ENCODE measurements at places on chromosomes 6 and 20.

DNA sequence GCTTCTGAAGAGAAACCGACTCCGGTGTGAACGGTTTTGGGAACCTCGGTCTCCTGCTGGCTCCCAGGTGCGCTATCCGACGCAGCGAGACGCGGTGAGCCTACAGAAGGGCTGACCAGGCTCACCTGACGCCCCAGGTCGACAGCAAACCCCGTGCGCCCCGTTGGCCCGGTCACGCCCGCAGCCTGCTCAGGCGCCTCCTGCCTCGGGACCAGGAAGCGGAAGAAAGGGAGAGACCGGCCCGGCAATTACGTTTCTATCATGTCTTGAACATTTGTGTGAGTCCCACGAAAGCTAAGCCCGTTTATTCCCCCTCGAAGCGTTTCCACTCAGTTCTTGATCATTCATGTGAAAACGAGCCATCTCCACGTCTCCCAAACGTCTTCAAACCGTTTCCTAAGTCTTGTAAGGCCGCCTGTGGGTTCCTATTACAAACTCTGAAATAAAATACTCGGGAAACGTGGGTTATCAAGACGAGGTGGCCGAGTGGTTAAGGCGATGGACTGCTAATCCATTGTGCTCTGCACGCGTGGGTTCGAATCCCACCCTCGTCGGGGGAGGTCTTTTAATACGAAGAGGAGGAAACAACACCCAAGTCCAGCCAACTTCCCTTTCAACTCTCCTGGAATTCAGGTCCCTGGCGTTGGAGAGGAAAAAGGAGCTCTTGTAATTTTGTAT, 150.5 kb upstream of the PRSS16 start:
- peak; percentile 54 for DNase-seq

GRCh38 chr20:37839432-37839827, 63.5 kb upstream of the VSTM2L start:
- DNase-seq, result no peak

DNA sequence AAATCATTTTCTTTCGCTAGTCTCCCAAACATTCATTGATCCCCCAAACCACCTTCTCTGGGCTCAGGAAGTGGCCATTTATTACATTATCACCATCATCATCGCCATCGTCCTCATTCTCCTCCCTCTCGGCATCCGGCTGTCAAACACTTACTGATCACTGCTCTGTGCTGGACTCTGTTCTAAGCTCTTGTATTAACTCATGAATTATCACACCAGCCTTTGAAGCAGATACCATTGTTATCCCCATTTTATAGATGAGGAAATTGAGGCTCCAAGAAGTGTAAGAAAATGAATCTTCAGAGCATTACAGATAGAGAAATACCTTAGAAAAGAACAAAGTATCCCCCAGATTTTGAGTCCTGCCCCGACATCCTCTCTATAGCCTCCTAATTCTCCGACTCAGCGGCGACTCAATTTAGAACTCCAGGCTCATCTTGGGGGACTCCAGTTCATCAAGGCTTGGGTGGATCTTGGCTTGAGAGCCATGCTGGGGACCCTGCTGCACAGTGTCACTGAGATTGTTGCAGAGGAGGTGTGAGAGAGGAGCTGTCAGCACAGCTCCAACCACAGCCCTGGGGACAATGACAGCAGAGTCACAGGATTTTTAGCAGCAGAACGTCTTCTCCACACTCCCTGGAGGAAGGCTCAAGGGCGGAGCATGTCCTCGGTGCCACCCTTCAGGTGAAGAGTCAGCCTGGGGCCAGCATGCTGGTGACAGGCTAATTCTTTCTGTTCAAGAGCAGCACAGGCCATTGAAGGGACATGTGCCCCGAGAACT, 6.6 kb upstream of the EEF1E1 start:
- no peak for DNase-seq

- DNase-seq, result no peak
These were observed 359.4 kb downstream of the CD83 start for GRCh38 chr6:14476793-14477531.

GRCh38 chr20:58890518-58891085, 38.1 kb downstream of the GNAS start:
- peak; percentile 73 for DNase-seq

DNA sequence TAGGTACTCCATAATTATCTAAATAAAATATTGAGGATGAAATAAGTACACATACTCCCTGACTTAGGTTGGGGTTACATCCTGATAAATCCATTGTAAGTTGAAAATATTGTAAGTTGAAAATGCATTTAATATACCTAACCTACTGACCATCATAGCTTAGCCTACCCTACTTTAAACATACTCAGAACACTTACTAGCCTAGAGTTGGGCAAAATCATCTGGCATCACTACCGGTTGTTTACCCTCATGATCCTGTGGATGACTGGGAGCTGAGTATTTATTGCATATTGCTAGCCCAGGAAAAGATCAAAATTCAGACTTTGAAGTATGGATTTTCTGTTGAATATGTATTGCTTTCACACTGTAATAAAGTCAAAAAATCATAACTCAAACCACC, 467.3 kb downstream of the C6orf118 start:
- no peak for DNase-seq

DNA sequence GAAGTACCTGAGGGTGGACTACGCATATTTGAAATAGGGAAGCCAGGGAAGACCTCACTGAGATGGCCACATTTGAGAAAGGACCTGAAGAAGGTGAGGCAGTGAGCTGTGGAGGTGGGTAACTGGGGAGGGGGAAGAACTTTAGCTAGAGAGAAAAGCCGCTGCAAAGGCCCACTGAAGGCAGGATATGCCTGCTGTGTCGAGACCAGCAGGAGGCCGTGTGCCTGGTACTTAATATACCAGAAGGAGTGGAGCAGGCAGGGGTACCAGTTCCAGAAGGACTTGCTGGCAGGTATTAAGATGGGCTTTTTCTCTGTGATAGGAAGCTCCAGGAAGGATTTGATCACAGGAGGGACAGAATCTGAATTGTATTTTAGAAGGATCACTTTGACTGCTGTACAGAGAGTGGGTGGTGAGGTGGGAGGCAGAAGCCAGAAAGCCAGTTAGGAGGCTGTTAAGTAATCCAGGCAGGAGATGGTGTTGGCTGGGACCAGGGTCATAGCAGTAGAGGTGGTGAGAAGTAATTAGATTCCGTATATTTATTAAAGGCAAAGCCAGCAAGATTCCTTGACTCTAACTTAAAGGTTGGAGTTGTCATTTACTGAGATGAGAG, 54.2 kb upstream of the FANCE start:
- DNase-seq, result no peak

GRCh38 chr6:91462241-91462640, 875.4 kb upstream of the MAP3K7 start:
- no peak for DNase-seq

DNA sequence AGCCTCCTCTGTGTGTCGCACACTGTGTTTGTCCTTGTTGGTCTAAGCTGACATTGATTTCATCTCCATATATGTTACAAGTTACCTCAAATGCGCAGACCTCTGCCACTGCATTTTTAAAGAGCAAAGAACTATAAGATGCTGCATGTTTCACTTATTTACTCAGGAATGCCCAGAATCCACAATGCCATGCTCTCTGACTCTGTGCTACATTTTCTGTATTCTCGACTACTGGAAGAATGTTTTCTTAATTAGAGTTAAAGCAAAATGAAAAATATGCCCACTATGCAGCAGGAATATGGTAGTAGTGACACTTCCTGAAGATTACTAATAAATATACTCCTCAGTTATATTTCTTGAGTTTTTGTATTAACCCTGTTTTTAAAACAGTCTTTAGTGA, 296.4 kb downstream of the HACE1 start:
- no peak for DNase-seq

GRCh38 chr20:57241363-57241991, 25.0 kb downstream of the BMP7 start:
- no peak for DNase-seq

DNA sequence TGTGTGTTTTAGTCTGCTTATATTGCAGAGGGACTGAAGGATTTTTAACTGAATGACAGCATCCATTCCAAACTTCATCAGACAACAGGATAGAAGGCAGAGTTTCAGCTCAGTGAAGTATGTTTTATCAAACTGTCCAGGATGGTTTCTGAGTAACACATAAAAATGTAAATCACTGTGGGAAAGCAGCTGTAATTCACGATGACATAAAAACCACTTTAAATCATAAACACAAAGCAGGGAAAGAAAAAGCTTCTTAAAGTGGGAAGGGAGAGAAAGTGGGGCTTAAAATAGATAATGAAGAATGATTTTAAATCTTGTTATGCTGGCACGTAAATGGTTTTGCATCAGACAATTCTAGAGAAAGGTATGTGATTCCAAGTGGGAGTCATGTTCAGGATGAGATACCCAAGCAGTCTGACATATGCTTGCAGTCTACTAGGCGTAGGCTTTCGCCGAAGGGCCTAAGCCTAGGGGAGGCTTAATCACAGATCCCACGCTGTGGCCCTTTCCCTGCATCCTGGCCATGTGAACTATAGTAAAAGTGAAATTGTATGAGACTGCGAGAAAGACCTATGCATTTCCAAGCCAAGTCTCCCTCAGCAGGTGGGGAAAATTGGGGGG, 610.6 kb downstream of the PRKN start:
- no peak for DNase-seq

GRCh38 chr20:18665135-18665534, 77.3 kb downstream of the DTD1 start:
- no peak for DNase-seq

DNA sequence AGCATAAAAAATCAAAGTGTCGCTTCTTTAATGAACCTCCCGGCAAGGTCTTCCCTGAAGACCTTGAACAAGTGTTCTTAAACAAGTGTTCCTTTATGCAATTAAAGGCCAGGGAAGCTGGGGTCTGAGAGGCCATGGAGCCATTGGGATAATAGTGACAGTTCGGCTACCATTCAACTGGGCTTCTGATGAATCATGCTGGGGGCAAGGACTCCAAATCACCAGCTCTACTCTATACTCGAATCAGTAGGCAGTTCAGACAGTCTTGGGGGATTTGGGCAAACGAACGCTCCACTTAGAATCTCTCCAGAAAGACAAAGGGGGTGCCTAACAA, 34.7 kb upstream of the EZR start:
- DNase-seq, result no peak

DNA sequence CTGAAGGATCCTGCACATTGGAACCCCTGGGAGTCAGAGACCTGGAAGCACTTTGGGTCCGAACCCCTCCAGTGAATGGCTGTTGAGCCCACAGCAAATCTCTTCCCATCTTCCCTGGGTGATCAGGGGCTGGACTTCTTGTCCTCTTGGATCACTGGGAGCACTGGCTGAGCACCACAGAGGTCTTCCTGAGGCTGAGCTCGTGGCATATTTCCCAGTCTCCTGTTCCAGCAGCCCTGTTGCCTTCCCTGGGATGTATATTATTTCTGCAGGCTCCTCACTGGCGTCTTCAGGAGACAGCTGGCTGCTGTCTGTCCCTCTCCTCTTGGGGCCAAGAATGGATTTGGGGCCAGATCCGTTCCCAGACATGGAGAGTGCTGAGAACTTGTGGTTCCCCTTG, 43.4 kb downstream of the PTK7 start:
- no peak for DNase-seq

DNA sequence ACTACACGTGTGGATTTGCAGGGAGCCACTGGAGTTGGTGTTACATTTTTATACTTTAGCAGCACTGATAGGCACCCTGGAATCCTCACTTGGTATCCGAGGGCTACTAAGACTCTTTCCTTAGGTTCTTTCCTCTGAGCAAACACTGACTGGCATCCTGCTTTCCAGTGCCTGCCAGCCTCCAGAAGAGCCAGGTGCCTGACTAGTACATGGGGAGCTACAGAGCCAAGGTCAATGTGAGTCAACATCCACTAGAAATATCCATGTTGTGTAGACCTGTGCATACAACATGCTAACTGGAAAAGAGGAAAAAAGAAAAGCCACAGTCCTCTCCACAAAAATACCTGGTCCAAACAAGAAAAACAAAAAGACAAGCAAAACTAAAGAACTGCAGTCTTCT, 5.9 kb downstream of the TUBB1 start:
- no peak for DNase-seq

GRCh38 chr6:31139599-31139998, 733 bp upstream of the PSORS1C2 start:
- no peak for DNase-seq

GRCh38 chr20:59322081-59322480, 21.7 kb downstream of the EDN3 start:
- DNase-seq, result no peak

GRCh38 chr20:45592574-45593189, 13.6 kb upstream of the WFDC8 start:
- no peak for DNase-seq

GRCh38 chr20:4476903-4477500, 244.7 kb upstream of the PRND start:
- no peak for DNase-seq

DNA sequence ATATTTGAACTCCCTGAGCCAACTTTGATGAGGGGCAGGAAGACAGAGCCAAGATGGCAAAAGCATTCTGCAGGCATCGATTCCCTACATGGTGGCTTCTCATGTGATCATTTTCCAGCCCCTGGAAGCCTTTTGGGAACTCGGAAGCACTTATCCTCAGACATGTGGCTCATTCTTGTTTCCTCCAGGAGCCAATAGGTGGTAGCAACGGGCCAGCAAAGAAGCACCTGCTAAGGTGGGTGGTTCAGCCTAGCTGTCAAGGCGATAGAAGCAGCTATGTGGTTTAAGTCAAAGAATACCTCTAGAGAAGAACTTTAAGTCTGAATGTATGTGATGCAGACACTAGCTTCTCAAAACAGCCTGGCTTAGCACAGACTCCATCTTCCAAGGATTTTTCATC, 64.9 kb upstream of the PAX1 start:
- DNase-seq, result no peak

DNA sequence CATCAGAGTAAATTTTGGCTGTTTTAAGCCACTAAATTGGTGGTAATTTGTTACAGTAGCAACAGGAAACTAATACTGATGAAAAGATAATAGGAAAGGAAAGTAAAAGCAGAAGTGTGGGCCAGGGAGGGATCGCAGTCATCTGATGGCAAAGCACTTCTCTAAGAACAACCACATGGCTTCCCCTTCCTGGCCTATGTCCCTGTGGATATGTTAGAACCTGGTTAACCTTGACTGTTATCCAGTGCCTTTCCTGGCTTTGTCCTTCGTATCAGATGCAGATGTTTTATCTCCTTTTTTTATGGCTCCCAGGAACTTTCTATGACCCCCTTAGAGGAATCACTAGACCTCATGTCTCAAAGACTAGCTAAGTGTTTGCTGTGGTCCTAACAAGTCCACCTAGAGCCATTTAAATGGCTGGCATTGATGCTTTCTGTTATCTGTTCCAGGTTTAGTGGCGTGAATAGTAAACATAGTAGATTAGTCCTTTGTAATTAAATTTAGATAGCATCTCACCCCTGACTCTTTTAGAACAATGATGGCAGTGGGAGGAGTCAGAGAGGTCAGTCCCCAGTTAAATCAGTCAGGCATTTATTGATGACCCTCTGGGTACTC, 79.2 kb upstream of the PHACTR2 start:
- DNase-seq, result no peak

DNA sequence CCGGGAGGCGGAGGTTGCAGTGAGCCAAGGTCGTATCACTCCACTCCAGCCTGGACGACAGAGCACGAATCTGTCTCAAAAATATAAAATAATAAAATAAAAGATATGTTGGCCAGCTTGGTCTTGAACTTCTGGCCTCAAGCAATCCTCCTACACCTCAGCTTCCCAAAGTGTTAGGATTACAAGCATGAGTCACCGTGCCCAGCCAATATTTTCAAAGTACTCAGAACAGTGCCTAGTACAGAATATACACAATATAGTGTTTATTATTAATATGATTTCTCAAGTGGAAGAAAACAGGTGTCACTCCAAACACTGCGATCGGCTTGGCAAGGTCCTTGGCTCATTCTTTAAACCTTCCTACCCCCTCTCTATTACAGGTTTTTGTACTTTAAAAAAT, 3.1 kb downstream of the FAM210B start:
- DNase-seq, result no peak

GRCh38 chr6:41371992-41372831, 36.8 kb downstream of the NCR2 start:
- DNase-seq, result no peak
